ENCODE measurements at places on chromosomes 1 and 21. TPM values are rescaled to one million over a fixed set of nuclear protein-coding genes. Genes with fewer than 3 reads are reported as not detected.

KIF14 gene
- 2.6 TPM for total RNA-seq

TXLNA gene
- total RNA-seq = 77.8 TPM

DNA sequence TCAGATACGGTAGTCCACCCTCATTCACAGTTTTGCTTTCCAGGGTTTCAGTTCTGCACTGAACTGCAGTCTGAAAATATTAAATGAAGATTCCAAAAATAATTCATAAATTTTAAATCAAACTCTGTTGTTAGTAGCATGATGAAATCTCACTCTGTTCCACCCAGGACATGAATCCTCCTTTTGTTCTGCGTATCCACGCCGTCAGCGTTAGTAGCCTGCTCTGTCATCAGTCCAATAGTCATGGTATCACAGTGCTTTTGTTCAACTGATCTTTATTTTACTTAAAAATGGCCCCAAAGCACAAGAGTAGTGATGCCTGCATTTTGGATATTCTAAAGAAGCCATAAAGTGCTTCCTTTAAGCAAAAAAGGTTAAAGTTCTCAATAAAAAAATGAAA, 23.9 kb downstream of the CHD1L start:
- no peak for DNase-seq

GRCh38 chr1:53703174-53703573, 35.8 kb downstream of the GLIS1 start:
- no peak for DNase-seq

DNA sequence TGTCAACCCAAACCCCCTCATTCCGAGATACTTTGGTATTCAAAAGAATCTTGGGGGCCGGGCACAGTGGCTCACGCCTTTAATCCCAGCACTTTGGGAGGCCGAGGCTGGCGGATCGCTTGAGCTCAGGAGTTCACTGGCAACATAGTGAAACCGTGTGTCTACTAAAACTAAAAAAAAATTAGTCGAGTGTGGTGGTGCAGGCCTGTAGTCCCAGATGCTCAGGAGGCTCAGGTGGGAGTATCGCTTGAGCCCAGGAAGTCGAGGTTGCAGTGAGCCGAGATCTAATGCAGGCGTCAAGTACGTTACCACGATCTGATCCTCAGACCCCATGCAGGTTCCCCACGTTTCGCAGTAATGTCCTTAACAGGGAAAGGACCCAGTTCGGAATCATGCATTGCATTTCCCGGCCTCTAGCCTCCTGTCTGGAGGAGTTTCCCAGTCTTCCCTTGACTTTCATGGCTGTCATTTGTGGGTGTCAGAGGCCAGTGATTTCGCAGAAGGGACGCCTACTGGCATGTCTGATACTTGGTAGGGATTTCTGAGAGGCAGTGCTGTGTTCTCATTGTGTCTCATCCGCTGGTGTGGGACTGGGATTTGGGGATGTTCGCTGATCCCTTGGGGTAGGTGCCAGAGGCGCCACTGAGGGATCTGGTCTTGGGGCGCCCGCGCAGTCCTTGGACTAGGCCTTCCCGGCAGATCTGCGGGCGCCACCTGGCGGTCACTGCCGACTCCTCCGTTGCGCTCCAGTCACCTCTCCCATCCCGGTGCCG, 39.3 kb upstream of the HMGN1 start:
- peak; percentile 96 for DNase-seq

GRCh38 chr1:2591581-2592261, 5.1 kb downstream of the PRXL2B start:
- no peak for DNase-seq

DNA sequence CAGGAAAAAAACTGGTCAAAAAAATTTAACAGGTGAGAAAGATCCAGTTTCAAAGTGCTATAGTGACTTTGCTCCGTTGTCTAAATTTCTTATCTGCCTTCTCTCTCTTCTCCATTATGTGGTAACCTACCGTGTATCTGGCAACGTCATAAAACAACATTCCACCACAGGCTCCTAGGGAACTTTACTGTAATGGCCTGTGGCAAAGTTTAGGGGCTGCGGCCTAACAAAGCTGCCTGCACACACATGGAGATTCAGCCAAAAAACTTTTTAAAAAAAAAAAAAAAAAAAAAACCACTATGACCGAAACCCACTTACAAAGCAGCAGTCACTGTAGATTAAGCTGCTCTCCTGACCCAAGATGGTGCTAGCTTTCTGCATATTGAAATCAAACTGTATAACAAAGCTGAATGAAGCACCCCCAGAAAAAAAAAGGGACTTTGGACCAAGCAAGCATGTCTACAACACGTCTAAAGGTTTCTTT, 202.6 kb downstream of the SLC45A1 start:
- DNase-seq = no peak

DNA sequence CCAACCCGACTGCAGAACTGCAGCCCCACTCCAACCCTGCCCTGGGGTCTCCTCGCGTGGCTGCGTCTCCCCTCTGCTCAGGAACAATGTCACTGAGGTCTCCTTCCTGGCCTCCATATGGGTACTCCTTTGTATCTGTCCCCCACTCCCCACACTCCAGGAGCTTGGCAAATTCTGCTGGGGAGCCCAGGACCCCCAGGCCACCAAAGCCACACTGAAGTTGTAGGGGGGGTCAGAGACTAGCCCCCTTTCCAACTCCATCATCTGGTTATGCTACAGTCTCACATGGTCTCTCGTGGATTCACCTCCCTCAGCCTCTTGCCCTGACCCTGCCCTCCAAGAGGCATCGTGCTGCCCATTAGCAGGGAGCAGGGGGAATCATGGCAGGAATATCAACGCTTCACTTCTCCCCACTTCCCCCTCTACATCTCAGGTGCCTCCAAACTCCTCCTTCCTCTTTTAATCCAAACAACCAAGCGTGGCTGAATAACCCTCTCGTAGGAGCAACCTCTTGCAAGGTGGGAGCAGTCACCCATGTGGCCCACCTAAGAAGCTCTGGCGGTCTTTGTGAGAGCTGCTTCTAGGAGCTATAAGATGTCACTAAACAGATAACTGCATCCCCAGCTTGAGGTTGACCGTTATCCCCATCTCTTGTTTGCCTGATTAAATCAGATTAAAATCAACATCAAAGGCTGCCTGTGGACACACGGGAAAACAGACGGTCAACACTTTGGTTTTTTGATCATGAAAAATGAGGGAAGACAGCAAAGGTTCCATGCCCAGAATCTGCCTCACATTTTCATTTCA, 86.4 kb downstream of the MIS18A start:
- DNase-seq = peak; percentile 64

- DNase-seq = no peak
These were observed 26.8 kb downstream of the S100A6 start for GRCh38 chr1:153509036-153509435.

GRCh38 chr1:98325646-98326440, 335.7 kb upstream of the SNX7 start:
- peak; percentile 89 for DNase-seq

DNA sequence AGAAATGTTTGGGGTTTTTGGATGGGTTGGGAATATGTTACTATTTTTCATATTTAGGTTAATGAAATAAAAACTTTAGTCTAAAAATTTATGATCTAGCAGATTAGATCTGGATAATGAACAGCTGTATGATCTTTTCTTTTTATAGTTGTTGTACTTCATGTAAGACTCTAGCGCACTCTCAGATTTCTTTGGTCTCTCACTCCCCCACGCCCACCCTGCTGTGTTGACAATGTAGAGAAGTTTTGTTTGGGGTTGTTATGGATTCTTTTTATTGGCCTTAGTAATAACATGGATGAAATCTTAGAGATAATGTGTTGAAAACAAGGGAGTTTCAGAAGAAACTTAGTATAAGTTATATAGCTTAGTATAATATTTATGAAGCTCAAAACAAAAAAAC, 5.5 kb downstream of the KLF18 start:
- DNase-seq = peak; percentile 25

All from osteocyte (in vitro differentiated cells).